ENCODE measurements at places on chromosomes 1 and 21.

DNA sequence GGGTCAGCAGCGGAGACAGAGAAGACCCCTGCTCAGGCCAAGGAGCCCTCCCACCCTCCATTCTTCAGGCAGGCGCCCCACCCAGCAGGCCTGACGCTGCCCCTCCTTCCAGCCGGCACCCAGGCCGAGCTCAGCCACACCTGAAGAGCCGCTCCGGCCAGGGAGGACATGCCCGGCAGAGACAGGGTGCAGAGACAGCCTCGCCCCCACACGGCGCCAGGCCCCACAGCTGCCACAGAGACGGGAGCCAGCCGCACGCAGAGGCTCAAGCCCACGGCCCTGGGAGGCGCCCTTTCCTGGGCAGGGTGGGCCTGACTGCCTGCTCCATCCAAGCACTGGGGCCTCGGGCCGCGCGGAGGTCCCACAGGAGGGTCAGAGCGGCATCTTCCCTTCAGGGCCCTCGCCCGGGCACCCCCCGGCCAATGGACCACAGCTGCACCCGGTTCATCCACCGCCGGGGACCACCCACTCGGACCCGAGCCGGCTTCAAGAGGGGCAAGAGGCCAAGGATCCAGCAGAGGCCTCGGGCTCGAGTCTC, 5.2 kb downstream of the TTLL10 start:
- no peak for DNase-seq

- DNase-seq, result peak; percentile 14
These were observed 41.5 kb downstream of the LGR6 start for GRCh38 chr1:202235003-202235660.

DNA sequence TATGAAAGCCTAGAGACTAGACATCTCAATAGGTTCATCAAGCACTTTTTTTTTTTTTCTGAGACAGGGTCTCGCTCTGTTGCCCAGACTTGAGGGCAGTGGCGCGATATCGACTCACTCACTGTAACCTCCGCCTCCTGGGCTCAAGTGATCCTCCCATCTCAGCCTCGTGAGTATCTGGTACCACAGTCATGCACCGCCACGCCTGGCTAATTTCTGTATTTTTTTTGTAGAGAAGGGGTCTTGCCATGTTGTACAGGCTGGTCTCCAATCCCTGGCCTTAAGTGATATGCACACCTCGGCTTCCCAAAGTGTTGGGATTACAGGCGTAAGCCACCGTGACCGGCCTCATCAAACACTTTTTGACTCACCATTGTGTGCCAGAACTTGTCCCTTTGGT, 613 bp upstream of the GPATCH4 start:
- DNase-seq, result no peak

DNA sequence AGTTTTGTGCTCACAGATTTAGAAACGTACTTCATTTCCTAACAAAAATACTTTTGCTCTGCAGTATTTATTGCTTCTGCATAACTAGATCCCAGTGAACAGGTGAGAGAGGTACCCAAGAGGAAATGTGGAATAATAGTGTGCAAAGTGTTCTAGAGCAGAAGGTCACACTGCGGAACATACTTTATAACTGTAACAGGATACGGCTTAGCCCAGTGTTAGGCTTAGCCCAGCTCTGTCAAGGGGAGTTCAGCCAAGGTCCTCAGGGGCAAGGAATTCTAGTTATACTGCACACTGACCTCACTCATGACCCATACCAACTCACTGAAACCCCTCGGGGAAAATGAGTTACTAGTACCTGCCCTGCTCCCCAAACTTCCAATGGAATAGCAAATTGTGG, 55.3 kb downstream of the PTPN14 start:
- DNase-seq, result no peak

- DNase-seq, result no peak
These were observed 108.7 kb downstream of the USH2A start for GRCh38 chr1:216314379-216315095.
